Camera-type eye (tissue), 1 donor: ENCODE measurements at places on chromosomes 16 and 17. TPM values are rescaled to one million over a fixed set of nuclear protein-coding genes. Genes with fewer than 3 reads are reported as not detected.

The PRSS22 gene
- 1.2 TPM for total RNA-seq

The HS3ST2 gene
- 1.6 TPM for total RNA-seq

The PIK3R6 gene
- total RNA-seq = 2.5 TPM

The CDH15 gene
- 4.2 TPM for total RNA-seq

The UQCRC2 gene
- 262 TPM for total RNA-seq

The NKD1 gene
- total RNA-seq = 15.0 TPM

The HOXB4 gene
- not detected for total RNA-seq
